ENCODE measurements at places on chromosomes 16 and 17.
A peak's percentile ranks its signal among the peaks of the same experiment; 100 is the strongest.

DNA sequence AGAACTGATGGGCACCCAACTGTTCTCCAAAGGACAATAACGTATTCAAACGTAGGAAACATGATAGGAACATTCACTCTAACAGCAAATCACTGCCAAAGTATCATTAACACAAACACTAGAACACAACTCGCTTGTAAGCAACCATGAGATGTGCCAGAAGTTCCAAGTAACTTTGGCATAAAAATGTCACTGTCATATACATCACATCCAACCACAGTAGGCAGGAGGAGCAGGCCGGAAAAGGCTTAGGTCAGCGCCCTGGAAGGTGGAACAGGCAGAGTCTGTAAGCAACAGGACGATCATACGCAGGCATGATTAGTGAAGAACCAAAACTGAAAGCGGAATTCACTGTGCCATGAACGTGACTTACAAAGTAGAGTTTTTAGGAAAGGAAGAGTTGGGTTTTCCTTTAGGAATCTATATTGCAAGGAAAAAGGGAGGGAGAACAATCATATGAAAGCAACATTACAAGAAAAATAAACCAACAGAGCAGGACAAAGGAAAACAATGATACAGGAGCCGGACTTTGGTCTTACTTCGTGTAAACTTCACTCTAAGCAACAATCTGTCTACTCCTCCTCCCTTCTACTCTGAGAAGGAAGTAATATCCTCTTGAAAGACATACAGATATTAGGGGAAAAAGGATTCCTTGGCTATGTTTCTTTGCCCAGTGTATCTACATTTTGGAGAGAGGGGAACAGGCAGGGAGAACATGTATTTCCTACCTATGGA lies 52.3 kb downstream of the YWHAE start:
- DNase-seq = no peak

DNA sequence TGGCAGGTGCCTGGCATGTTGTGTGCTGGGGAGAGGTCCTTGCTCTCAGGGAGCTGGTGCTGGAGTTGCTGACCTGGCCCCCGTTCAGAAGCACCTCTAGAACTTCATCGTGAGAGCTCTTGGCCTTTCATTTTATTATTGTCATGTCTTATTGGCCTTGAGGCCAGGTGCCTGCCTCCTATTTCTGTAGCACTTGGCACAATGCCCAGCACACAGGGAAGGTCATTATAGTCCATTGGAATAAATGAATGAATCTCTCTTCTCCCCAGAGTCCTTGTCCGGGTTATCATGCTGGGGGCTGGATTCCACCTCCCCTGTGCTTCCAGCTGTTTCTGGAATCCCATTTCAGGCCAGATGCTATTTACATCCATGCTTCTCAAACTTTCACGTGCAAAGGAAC lies 169.2 kb downstream of the HAPSTR1 start:
- DNase-seq = no peak

DNA sequence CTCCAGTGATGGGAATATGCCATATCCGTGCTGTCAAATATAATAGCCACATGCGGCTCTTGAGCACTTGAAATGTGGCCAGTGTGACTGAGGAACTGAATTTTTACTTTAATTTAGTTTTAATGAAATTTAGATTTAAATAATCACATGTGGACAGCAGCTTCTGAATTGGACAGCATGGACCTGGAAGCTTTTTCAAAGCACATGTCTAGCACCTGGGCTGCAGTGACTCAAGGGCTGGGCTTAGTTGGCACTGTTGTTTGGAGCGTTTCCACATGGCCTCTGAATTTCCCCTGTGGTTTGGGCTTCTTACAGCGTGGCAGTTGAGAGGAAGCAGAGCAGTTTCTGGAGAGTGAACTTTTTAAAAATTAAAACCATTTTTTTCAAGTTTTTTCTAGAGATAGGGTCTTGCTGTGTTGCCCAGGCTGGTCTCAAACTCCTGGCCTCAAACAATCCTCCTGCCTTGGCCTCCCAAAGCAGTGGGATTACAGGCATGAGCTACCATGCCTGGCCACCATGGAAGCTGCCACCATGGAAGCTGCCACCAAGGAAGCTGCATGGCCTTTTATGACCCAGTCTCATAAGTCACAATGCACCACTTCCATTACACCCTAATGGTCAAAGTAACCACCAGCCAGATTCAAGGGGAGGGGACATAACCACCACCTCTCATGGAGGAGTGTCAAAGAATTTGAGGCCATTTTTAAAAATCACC lies 6.7 kb upstream of the TOB1 start:
- peak; percentile 34 for DNase-seq

DNA sequence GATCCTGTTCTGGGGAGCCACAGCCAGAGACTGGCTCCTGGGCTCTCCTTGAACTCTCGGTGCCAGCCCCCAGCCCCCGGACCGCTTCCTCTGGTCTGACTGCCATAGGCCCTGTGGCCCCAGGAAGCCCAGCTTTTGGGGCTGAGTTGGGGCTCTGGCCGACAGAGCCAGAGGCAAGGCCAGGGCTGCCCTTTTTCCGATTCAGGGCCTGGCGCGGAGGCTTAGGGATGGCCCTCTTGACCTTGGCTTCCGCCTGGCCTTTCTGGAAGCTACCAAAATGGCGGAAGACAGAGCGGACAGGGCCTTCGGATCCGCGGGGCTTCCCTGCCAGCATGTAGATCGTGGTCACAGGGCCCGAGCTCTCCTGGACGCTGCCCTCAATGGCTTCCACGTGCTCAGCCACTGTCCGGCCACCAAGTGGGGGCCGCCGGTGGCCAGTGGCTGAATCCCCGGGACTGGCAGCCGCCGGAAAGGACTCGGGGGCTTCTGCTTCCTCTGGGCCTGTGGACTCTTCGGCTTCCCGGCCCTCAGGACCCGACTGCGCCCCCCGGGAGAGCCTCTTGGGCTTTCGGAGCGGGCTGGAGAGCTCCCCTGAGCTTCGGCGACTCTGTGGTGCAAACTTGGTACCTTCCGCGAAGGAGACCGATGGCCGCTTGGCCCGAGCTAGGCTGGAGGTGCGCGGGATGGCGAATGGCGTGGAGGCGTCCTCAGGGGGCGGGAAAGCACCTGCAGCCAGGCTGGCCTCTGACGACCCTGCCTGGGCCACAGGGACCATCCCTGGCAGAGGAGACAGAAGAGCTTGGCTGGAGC lies 6.4 kb upstream of the SLC43A2 start:
- DNase-seq = no peak

GRCh38 chr16:72836181-72836580 lies 211.7 kb downstream of the ZFHX3 start:
- DNase-seq = no peak

DNA sequence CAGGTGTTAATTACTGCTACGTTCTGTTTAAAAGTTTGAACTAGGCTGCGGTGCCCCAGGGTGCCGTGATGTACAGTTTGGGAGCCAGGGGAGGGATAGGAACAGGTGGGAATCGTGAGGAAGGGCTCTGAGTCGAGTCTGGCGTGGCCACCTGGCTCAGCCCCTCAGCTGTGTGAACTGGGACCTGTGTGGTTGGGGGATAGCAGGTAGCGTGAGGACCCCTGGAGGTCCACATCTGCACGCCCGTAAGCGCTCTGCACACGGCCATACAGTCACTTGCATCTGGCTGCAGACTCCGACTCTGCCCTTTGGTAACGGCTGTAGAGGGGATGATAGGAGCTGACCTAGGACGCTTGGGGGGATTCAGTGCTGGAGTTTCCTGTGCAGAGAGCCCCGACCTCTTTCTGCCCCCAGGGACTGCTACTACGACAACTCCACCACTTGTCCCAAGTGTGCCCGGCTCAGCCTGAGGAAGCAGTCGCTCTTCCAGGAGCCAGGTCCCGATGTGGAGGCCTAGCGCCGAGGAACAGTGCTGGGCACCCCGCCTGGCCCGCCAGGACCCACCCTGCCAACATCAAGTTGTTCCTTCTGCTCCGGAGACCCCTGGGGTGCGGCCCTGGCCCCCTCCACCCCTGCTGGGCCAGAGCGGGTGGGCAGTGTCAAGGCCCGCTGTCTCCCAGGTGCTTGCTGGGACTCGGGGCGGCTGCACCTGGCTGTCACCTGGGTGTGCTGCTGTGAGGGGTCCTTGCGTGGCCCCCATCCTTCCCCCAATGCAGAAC lies 17.1 kb downstream of the DEF8 start:
- no peak for DNase-seq

DNA sequence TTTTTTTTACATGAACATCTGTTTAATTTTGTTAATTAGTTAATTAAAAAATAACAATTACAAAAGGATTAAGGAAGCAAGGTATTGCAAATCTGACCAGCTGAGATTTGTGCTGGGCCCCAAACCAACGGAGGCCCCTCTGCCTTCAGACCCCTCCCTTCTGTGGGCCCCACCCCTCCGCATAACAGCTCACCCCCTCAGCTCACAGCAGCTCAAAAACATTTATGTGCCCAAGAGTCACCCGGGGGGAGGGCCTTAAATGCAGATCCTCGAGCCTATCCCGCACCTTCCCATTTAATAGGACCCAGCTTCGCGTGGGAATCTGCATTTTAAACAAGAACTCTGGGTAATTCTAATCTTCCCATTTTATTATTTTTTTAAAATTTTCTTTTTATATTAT lies 75.0 kb downstream of the MGAT5B start:
- DNase-seq = no peak

GRCh38 chr16:72932050-72932449 lies 115.9 kb downstream of the ZFHX3 start:
- no peak for DNase-seq

DNA sequence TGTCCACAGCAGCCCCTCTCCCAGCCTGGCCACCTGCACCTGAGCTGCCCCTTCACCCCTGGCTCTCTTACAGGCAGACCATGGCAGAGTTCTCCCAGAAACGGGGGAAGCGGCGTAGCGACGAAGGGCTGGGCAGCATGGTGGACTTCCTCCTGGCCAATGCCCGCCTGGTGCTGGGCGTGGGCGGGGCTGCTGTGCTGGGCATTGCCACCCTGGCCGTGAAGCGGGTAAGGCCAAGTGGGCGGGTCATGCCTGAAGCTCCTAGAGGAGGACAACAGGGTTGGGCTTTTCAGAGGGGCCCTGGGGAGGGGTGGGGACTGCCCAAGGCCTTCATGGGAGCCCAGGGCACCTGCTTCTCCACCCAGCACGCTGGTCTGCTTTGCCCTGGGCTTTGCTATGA lies 2.2 kb downstream of the MIEF2 start:
- no peak for DNase-seq

DNA sequence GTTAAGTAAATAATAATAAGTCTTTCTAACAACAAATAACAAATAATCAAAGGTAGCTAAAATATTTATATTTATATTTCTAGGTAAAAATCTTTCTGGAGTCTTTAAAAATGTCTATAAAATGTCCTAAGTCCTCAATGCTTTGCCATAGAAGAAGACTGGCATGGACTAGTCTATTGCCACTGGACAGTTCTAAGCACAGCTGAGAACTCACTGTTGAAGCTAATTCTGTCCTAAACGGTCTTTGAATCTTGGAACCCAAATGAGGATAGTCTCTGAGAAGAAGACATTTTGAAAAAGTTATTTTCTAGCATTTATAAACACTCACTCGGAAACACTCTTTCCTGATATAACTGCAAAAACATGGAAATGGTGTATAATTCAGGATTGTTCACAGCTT lies 539 bp downstream of the MYH8 start:
- no peak for DNase-seq

DNA sequence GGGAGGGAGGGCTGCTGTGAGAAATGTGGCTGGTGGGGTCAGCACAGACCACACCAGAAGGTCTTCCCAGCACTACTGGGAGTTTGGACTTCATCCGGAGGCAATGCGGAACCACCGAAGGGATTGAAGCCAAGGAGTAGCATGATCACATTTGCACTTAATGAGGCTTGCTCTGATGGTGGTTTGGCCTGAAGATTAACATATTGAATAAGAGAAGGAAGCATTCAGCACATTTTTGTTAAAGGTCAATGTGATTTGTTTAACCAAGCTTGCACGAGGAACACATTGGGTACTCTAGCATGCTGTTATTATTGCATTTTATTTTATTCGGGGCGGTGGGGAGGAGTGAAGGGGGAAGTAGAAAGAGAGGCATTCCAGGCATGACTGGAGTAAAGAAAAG lies 378.6 kb downstream of the UTP18 start:
- DNase-seq = no peak

GRCh38 chr16:718922-719321 lies 2.0 kb upstream of the ANTKMT start:
- no peak for DNase-seq

GRCh38 chr17:29216856-29217255 lies 29.8 kb upstream of the CRYBA1 start:
- DNase-seq = no peak

DNA sequence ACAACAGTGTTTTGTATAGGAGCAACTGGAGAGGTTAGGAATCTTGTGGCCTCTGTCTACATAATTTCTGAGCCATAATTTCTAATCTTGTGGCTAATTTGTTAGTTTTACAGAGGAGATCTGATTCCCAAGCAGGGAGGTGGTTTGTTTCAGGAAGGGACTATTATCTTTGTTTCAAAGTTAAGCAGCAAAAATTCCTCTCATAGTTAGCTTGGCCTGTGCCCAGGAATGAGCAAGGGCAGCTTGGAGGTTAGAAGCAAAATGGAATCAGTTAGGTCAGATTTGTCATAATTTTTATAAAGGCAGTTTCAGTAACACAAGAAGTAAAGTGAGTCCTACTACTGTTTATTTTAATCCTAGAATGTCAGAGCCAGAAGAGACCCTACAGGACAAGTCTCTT lies 2.0 kb upstream of the RDM1 start:
- DNase-seq = no peak

- no peak for DNase-seq
Observed at GRCh38 chr17:40457964-40458791, 14.9 kb downstream of the IGFBP4 start.

GRCh38 chr17:6475411-6475810 lies 31.2 kb downstream of the PIMREG start:
- DNase-seq = no peak

DNA sequence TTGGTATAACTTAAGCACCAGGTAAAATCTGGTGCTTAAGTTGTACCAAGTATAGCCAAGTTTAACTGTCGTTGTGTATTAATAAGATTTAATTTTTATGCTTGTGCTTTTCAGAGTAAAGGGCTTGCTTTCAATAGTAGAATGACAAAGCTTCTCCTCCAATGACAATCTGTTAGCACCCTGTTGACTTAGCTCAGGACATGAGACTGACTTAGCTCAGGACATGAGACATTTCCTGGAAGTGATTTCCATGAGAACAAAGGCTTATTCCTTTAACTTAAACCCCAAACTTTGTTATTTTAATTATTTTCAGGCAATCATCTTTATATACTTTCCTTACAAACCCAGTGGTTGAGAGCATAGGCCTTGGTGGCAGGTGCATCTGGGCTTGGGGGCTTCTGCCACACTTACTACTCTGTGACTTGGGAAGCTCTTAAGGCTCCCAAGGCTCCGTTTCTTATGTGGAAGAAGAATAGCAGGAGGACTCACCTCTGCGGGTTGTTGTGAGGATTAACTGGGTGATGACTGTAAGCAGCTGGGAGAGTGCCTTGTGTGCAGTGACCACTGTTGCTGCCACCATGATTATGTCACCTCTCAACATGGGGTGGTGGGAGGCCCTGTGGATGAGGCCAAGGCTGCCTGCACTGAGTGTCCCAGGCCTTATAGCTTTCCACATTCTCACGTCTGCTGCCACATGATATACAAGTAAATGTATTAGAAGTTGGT lies 59.4 kb upstream of the CMIP start:
- no peak for DNase-seq

GRCh38 chr16:57045694-57046381 lies 46.5 kb upstream of the CPNE2 start:
- no peak for DNase-seq
